T-helper 2 cell treated with Interferon-gamma antibody and Interleukin-4, amounts not matched to agents 100 ng/mL and 5 ng/mL, for 36 hours (primary cell): ENCODE measurements at places on chromosomes 7 and 10. TPM values are rescaled to one million over a fixed set of nuclear protein-coding genes. Genes with fewer than 3 reads are reported as not detected.

Gene TAS2R41
- not detected in 2 replicates for total RNA-seq

Gene CALD1
- 0.50 and 0.82 TPM in 2 replicates for total RNA-seq

Gene SPDYE2B
- not detected in 2 replicates for total RNA-seq

Gene FGFR2
- total RNA-seq: 0.73 TPM in 1 of 2 replicates, not detected in the other

Gene HOXA4
- 0.16 TPM in 1 of 2 replicates, not detected in the other for total RNA-seq

Gene CALCR
- total RNA-seq: not detected in 2 replicates

Gene PON3
- total RNA-seq: 0.25 TPM in 1 of 2 replicates, not detected in the other

Gene CYP3A5
- total RNA-seq: not detected in 2 replicates

Gene CYP2C19
- not detected in 2 replicates for total RNA-seq

Gene SLC26A3
- total RNA-seq: not detected in 2 replicates

Gene NPM3
- total RNA-seq: 36.3 and 40.0 TPM in 2 replicates

Gene EPHB6
- 4.4 and 5.9 TPM in 2 replicates for total RNA-seq

Gene STEAP4
- not detected in 2 replicates for total RNA-seq

Gene PDE1C
- not detected in 2 replicates for total RNA-seq

Gene IGFBP1
- not detected in 2 replicates for total RNA-seq

Gene ASAH2
- 1.3 and 1.7 TPM in 2 replicates for total RNA-seq

Gene MINPP1
- 8.0 and 10.0 TPM in 2 replicates for total RNA-seq

Gene CDK1
- total RNA-seq: 118 TPM in 2 replicates

Gene HACD1
- 0.86 and 1.3 TPM in 2 replicates for total RNA-seq

Gene KLHDC10
- total RNA-seq: 14.5 and 15.0 TPM in 2 replicates

Gene CALML5
- total RNA-seq: not detected in 2 replicates

Gene APBB1IP
- 66.2 and 67.2 TPM in 2 replicates for total RNA-seq

Gene ANKRD61
- 0.18 TPM in 1 of 2 replicates, not detected in the other for total RNA-seq

Gene TDRD1
- 0.09 and 0.23 TPM in 2 replicates for total RNA-seq

Gene HERPUD2
- total RNA-seq: 33.9 and 34.0 TPM in 2 replicates

Gene CTAGE8
- total RNA-seq: 0.98 and 1.7 TPM in 2 replicates

Gene PSD
- 1.4 and 1.6 TPM in 2 replicates for total RNA-seq

Gene HYAL4
- not detected in 2 replicates for total RNA-seq

Gene TCF7L2
- 0.30 and 0.39 TPM in 2 replicates for total RNA-seq

Gene PRKCQ
- 57.3 and 57.6 TPM in 2 replicates for total RNA-seq

Gene PRLHR
- not detected in 2 replicates for total RNA-seq

Gene DNAJC1
- 20.8 and 23.2 TPM in 2 replicates for total RNA-seq

Gene IKZF1
- 473 and 486 TPM in 2 replicates for total RNA-seq

Gene MYH16
- not detected in 2 replicates for total RNA-seq

Gene ITGB8
- not detected in 2 replicates for total RNA-seq

Gene LRRC18
- total RNA-seq: not detected in 2 replicates

Gene ZMIZ1
- 45.8 and 46.2 TPM in 2 replicates for total RNA-seq

Gene CDC14C
- not detected in 2 replicates for total RNA-seq

Gene SHOC2
- total RNA-seq: 42.9 and 43.9 TPM in 2 replicates
